MG63 (cell line): ENCODE measurements at places on chromosomes 13 and 19.
A peak's percentile ranks its signal among the peaks of the same experiment; 100 is the strongest.

- DNase-seq, result no peak
Observed at GRCh38 chr13:39811696-39812095, 156.2 kb downstream of the COG6 start.

DNA sequence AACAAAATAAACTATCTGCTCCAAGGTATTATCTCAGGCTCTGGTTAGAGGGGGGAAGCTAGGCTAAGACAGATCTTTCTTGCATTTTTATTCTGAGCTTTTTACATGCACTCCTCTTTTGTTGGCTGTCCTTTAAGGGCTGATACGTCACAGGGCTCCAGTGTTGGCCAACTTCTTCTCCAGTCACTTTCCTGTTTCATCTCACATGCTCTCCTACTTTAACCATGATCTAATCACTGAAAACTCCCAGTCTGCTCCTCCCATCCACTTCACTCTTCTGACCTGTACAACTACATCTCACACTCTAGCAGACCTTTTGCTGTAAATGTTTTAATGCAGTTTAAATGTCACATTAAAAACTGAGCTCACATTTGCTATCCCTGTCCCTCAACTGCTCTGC, 510.0 kb upstream of the KLF12 start:
- DNase-seq, result no peak

- DNase-seq, result no peak
Observed at GRCh38 chr13:81988567-81988966, 1647.6 kb upstream of the SPRY2 start.

DNA sequence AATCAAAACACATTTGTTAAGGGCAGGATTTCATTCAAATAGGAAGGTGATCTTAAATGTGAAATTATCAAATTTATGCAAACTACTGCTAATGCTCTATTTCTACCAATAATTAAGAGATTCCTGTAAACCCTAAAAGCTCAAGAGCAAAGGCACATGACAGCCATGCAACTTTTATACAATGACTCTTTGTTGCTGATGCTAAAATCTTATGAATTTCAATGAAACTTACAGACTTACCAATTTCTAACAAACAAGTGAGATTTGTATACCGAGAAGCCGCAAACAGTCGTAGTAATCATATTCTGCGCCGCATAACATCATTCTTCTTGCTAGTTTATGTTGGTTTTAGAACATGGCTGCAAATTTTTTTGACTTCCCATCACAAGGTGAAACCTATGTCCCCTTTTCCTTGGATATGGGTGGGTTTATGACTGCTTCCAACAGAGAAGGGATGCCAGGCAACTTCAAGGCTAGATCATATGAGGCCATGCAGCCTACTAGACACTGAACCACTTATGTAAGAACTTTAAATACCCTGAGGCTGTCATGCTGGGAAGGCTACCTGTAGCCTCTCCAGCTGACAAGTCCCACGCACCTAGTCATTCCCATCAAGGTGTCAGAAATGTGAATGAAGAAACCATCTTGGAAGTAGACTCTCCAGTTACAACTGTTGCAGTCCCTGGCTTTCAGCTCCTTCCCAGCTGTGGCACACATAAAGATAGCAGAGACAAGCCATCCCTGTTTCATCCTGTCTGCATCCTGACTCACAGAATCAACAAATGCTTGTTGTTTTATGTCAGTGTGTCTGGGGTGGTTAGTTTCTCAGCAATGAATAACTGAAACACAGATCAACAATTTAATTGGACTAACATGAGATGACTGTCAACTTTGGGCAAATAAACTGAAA, 42.0 kb downstream of the LNX2 start:
- DNase-seq, result peak; percentile 9

DNA sequence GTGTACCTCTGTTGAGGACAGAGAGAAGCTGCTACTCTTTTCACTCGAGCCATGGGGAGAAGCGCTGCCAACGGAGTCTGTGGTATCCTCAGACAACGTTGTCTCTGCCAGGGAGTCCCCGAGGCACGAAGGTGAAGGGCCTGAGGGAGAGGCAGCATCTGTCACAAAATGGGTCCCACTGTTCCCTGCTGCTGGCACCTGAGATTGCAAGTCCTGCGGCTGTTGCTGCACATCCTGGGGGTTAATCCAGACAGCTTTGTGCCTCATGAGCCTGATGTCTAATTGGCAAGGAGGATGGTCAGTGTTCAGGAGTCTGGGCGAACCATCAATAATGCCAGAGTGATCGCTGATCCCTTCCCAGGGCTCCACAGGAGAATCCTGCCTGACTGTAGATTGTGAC, 15.0 kb downstream of the RUBCNL start:
- DNase-seq, result no peak

DNA sequence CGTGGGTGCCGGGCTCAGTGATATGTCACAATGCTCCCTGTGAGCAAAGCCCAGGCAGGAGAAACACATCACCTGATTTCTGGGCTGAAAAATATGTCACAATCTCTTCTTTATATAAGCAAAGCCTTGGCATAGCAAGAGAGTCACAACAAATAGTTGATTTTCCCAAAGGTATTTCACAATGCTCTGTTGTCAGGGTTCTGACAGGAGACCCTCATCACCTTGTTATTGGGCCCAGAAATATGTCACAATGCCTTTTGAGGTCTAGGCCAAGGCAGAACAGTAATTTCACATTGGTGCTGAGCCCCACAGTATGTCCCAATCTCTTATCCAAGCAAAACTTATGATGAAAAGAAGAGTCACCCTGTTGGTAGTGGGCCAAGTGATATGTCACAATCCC, 125.7 kb downstream of the ZNF675 start:
- no peak for DNase-seq

DNA sequence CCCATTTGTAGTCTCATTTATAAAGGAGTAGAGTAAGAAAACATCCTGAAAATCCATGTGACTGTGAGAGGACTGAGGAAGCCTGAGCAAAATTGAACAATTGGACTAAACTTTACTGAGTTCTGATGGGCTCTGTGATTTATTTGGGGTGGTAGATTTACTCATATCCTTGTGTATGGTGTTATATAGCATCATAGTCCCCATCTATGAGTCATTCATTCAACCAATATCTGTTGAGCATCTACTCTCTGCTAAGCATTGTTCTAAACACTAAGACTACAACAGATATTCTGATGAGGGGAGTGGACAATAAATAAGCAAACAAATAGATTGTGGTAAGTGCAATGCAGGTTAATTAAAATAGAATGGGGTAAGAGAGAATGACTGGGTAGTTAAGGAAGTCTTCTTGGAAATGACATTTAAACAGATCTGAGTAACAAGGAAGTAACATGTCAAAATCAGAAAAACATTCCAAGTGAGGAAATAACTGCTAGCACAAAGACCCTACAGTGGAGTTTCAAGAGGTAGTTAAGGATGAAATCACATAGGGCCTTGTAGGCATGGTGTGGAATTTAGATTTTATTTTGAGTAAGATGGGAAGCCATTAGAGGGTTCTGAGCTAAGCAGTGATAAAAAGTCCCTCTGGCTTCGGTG, 36.3 kb upstream of the MLNR start:
- DNase-seq, result no peak

DNA sequence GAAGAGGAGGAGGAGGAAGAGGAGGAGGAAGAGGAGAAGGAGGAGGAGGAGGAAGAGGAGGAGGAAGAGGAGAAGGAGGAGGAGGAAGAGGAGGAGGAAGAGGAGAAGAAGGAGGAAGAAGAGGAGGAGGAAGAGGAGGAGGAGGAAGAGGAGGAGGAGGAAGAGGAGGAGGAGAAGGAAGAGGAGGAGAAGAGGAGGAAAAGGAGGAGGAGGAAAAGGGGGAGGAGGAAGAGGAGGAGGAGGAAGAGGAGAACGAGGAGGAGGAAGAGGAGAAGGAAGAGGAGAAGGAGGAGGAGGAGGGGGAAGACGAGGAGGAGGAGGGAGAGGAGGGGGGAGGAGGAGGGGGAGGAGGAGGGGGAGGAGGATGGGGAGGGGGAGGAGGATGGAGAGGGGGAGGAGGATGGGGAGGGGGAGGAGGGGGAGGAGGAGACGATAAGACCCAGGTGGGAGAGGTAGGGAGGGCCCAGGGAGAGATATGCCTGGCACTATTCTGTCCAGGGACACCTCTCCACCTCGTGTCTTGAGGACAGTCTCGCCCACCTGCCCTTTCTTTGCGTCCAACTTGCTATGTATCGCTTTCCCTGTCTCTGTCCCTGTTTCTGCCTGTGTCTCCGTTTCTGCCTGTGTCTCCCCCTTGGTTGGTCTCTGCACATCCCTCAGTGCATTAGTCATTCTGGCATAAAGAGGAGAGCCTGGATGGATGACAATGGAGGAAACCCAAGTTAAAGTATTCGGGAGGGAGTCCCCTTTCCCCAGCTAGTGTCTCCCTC, 7.1 kb upstream of the KLK5 start:
- peak; percentile 62 for DNase-seq

GRCh38 chr13:77827332-77827731, 91.3 kb downstream of the EDNRB start:
- no peak for DNase-seq

DNA sequence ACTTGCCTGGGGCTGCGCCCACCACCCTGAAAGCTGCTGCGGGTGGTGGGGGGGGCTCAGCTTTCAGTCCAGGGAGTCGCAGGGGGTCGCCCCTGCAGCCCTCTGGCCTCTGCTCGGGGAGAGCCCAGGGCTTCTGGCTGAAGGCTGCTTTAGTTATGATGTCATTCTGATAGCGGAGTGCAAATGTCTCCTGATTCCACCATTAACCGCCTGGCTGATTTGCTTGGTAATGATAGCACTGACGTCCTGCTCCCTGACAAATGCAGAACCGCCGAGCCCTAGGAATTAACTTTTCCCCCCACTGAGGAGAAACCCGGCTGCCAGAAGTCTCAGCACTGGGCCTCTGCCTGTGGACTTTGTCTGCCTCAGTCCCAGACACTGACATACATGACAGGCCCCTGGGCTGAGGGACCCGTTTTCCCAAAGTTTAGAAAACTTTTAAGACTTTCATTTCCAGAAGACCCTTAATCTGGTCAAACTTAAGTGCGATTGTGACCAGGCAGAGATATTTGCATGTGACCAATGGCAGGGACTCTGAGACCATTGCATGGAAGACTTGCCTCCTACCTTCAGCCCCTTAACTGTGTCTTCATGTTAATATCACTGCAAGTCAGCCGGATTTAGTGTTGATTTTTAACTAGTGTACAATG, 142.5 kb upstream of the ZNF536 start:
- no peak for DNase-seq

- DNase-seq, result no peak
Observed at GRCh38 chr13:32511482-32511881, 27.1 kb downstream of the N4BP2L2 start.

DNA sequence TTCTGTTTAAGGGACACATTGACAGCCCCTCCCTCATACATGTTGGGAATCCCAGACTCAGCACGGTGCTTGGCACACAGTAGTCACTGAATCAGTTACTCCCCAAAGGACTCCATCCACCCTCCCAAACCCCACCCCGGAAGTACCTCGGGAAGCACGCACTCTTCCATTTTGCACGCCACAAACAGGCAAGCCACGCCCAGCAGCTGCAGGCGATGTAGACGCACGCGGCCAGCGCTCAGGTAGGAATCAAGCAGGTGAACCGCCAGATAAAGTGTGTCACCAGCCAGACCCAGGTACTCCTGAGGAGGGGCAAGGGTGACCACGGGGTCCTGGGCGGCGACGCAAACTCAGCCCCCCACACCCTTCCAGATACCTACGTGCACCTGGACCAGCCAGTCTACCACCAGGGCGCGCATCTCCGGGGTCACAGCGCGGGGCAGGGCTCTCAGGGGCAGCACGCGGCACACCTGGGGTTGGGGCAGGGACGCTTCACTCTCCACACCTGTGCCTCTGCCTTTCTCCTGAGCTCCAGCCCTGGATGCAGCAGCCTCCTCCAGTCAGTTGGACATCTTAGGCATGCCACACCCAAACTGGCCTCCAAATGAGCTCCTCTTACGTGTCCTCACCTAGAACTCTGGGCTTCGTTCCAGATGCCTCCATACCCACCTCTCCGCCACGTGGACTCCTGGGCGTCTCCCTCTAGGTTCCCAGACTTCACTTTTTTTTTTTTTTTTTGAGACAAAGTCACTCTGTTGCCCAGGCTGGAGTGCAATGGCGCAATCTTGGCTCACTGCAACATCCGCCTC, 1.9 kb downstream of the CCNP start:
- DNase-seq, result no peak

GRCh38 chr19:48419158-48419920, 25.9 kb downstream of the GRIN2D start:
- no peak for DNase-seq

DNA sequence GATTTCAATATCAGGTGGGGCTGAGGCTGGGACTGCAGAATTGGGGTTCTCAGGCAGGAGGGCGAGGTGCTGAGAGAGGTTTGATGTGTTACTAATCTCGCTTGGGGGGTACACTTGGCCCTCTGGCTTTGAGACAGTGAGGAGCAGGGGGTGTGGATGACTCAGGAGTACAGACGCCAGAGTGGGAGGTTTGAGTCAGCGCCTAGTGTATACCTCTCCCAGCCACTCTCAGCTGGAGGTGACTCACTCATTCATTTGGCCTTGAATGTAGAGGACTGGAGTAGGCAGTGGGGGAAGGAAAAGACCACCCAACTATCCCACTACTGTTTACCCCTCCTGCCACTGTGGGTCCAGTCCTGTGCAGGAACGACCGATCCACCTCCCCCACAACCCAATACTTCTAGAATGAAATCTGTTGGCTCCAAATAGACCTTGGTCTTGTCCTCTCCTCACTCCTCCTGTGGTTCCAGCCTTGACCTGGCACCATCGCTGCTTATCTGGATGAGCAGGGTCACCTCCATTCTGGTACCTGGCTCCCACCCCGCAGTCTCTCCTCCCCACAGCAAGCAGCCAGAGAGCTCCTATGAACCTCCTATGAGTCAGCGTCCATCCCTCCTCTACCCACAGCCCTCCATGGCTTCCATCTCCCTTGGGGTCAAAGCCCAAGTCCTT, 20.1 kb upstream of the ZNRF4 start:
- DNase-seq, result peak; percentile 87

DNA sequence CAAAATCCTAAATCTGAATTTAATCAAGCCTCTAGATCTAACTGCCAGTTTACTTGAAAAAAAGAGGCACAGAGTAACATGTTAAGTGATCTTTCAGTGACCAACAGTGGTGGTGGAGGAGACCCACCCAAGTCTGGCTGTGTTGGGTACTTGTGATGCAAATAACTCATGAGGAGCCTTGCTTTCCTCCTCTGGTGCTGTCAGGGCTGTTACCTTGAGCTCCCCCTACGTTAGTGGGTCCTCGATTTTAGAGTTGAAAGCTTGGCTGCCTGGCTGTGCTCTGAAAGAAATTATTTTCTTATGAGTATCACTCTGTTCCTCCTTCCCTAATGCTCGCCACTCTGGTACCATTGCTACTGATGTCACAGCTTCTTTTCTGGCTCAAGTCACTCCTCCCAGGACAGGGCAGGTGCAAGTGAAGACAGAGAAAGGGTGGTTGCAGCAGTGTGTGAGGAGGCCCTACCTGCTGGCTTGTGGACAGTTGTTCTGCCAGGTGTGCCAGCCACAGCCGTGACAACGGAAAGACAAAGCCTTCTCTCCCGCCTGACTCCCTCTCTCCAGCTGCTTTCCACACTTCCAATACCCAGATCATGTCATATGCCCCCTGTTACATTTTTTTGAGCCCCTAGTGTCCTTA, 6.5 kb upstream of the SUPT20H start:
- DNase-seq, result no peak

GRCh38 chr13:45372189-45373161, 31.5 kb upstream of the TPT1 start:
- DNase-seq, result no peak

GRCh38 chr13:32153056-32153455, 121.5 kb downstream of the FRY start:
- no peak for DNase-seq
